ENCODE measurements at places on chromosomes 12 and 14.
A peak's percentile ranks its signal among the peaks of the same experiment; 100 is the strongest.

GRCh38 chr12:50403001-50403440 is 2.3 kb downstream of the LARP4 start:
- DNase-seq = no peak

- DNase-seq = no peak
Measured at GRCh38 chr12:91722072-91722471, 423.6 kb downstream of the BTG1 start.

- DNase-seq = no peak
Measured at GRCh38 chr12:117724543-117724942, 244.2 kb downstream of the KSR2 start.

DNA sequence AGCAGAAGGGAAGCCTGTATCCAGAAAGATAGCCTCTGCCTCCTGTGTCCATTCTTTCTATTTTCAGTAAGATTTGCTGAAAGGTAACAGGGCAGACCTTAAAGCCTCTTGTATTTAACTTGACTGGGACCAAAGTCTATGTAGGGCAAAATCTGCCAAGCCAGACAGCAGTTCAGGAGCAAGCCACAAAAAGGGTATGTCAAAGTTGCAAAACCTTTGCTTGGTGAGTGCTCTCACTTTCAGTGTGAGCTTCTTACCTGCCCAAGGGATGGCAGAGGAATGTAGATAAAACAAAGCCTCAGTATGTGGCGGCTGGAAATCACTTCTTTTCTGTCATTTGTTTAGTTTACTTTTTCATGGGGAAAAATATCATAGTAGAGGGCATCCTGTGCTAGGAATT is 63.1 kb downstream of the PLEKHG7 start:
- no peak for DNase-seq

DNA sequence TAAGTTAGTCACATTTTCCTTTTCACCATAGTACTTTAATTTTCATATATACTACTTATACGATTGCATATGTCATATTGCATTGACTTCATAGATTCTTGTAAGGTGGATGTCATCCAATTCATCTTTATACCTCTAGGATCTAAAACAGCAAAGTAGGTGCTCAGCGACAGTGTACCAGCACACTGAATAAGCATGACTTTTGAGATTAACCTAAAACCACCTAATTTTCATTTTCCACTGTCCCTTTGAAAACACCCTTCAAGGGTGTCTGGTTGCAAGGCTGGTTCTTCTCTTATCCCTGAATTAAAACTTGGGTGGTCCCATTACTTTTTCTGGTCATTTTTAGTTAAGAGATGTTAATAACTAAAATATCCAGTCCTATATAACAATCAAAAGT is 4.4 kb downstream of the GPR19 start:
- DNase-seq = no peak

GRCh38 chr14:61573748-61574513 is 121.4 kb upstream of the HIF1A start:
- no peak for DNase-seq

DNA sequence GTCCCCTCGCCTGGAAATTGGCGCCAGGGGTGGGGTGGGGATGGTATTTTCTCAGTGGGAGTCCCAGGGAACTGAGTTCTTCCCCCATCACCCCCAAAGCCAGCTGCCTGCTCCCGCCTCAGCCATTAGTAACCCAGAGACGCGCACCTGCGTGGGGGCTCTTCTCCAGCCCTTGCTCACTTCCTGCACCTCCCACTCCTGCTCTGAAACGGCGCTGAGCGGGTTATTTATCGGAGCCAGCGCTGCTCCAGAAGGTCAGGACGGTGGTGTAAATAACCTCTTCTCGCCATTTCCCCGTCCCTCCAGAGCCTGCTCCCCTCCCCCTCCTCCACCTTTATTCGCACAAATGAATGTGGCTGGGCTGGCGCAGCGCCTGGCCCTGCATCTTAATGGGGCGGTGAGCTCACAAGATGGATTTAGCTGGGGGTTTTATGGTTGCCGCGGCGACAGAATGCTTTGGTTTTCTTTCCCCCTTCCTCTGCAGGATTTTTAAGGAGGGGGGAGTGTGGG is 12.2 kb downstream of the GPR84 start:
- DNase-seq = peak; percentile 34

DNA sequence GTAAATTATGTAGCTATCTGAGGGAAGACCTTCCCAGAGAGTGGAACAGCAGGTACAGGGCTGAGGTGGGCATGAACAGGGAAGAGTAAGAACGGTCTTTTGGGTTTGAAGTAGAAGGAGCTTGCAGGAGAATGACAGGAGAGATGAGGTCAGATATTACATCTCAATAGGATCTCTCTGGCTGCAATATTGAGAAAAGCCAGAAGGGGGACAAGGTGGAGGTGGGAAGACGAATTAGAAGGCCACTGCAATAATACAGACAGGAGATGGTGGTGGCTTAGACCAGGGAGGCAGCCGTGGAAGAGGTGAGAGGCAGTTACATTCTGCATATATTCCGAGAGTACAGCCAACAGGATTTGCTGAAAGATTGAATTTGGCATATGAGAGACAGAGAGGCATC is 310.2 kb downstream of the APAF1 start:
- DNase-seq = no peak

Data from CD8-positive, alpha-beta T cell (primary cell).